ENCODE measurements at places on chromosomes 5 and 9. TPM values are rescaled to one million over a fixed set of nuclear protein-coding genes. Genes with fewer than 3 reads are reported as not detected.

Gene KIF12
- total RNA-seq = not detected

Gene GLDC
- total RNA-seq = 3.0 TPM

Gene NMUR2
- not detected for total RNA-seq

DNA sequence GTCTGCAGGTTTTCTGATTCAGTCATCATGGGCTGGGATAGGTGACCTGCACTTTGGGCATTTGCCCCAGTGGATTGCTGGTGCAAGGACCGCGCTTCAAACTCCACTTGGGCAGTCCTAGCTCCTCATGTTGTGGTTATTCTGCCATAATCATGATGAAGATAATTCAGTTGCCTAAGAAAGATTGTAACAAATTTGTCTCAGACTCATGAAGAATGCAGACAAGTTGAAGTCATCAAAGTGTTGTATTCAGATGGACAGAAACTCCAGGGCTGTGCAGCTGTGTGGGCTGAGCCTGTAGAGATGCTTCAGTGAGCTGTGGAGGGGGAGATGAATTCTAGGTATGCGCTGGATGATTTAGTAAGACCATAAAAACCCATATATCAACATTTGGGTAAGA, 38.5 kb downstream of the TARS1 start:
- DNase-seq = no peak

- DNase-seq = no peak
These were observed 472.9 kb downstream of the ARHGEF28 start for GRCh38 chr5:74098941-74099340.

DNA sequence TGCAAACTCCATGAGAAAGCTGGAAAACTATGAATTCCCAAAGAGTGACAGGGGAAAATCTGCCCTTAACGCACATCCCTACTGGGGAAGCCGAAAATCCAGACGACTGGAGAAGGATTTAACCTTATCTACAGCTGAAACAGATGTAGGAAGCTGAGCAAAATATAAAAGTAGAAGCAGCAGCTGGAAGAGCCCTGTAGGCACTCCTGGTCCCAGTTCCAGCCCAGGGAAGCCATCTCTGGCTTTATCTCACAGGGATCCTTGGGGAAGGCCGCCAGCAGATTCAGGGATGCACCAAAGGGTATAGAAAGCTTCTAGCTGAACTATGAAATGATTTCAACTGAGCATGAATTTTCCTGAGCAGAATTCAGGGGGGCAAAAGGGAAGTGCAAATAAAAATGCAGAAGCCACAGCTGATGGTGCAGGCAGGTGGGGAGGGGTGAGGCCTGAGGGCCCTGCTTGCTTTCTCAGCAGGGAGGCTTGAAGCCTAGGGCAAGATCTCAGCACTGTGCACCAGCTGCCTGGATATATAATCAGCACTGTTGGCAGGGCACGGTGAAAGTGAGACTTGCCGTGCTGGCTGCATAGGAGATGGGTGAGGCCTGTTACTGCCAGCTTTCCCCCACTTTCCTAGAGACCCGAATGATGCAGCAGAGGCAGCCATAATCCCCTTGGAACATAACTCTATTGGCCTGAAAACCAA, 2019.5 kb upstream of the NUDT12 start:
- no peak for DNase-seq

DNA sequence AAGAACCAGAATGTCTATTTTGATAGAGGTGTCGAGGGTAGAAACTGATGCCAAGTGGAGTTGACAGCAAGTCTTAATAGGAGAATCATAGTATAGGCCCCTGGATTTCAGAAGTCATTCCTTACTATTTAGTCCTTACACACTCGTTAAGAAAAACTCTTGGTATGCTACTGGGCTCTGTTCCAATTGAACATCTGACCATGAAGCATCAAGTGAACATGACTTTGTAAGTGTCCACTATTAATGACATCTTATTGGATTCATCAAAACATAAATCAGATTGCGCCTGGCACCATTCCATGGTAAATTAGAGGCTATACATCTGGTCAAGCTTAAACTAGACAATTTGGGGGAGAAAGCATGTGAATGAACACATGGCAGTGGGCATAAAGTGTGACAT, 1056.5 kb upstream of the EDIL3 start:
- DNase-seq = no peak

Measured in thoracic aorta (tissue), 2 donors.